ENCODE measurements at places on chromosomes 4 and X.

- no peak for DNase-seq
Observed at GRCh38 chr4:5451243-5451642, 257.1 kb downstream of the EVC2 start.

GRCh38 chr4:147943159-147943638 lies 211.3 kb downstream of the ARHGAP10 start:
- DNase-seq, result no peak

DNA sequence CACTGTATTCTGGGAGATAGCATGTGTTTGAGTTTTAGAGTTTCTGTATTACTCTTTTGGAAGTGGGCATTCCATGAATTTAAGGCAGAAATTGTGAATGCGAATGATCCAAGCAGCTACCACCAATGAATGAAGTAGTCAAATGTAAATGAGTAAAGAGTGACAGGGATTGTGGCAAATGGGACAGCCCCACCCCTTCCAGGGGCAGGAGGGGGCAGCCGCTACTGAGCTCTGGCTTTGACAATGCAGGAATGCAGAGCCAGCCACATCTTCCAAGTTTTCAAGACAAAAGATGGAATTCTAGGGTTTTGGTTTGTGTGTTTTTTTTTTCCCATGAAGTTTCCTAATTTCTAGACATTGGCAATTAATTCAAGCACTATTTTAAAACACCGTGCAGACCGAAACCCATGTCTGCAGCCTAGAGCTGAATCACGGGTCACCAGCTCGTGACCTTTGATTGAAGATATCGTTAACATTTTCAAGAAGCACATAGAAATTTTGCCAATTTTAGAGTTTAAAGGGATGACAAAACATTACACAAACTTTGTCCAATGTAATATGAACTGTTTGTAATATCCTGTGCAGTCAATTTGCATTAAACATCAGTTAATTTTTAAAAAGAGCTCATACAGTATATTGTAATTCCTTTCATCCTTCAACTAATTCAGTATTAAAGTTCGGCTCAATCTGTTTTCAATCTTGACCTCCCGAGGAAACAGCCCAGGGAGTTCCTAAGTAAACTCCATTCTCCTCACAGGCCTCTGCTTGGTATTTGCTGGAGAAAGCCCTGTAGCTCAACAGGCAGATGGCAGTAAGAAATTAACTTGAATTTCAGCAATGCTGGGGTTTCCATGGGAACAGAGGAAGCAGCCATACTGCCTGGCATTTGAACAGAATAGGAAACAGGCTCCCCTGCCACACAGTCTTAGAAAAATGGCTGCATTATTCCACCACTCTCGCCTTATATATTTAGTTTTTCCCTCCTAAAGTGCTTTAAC lies 83.4 kb downstream of the UCHL1 start:
- peak; percentile 80 for DNase-seq

- DNase-seq, result no peak
Observed at GRCh38 chrX:53086464-53086863, 4.3 kb downstream of the TSPYL2 start.

GRCh38 chr4:100422894-100423293 lies 94.9 kb downstream of the EMCN start:
- DNase-seq, result peak; percentile 10

- no peak for DNase-seq
Observed at GRCh38 chr4:55931043-55931442, 17.7 kb upstream of the CEP135 start.

DNA sequence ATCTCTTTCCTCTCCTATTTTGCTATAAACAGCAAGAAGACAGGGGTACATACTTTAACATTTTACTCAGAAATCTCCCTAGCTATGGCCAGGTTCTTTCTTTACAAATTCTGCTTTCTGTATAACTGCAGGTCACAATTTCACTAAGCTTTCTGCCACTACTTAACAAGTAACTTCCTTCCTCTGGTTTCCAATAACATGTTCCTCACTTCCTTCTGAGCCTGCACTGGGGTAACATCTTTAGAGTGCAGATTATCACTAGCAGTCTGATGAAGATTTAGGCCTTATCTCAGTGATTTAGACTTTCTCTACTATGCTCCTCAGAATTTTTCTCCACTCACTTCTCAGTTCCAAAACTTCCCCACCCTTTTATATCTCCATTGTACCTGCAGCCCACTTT lies 1930.5 kb upstream of the AGA start:
- DNase-seq, result no peak

Measured in fibroblast of upper back skin (primary cell).